T-helper 17 cell (primary cell): ENCODE measurements at places on chromosomes 16 and 17. TPM values are rescaled to one million over a fixed set of nuclear protein-coding genes. Genes with fewer than 3 reads are reported as not detected.

Gene KCNJ2
- not detected for total RNA-seq

- DNase-seq = no peak
- peaks cover 3% of the 10 kb centered on the region for H3K4me1 ChIP-seq
- H3K4me3 ChIP-seq = no peak overlapping the region
- no peak overlapping the region for H3K27ac ChIP-seq
These were observed 17.4 kb upstream of the MAP3K14 start for GRCh38 chr17:45334231-45334630.

- H3K4me3 ChIP-seq = no peak overlapping the region
- peaks cover 6% of the 10 kb centered on the region for H3K36me3 ChIP-seq
- H3K27me3 ChIP-seq = peaks cover 31% of the 10 kb centered on the region
- no peak for DNase-seq
- H3K4me1 ChIP-seq = no peaks in the 10 kb centered on the region
These were observed 24.1 kb upstream of the KRT24 start for GRCh38 chr17:40727447-40728231.

Gene LAT
- 191 TPM for total RNA-seq
